ENCODE measurements at places on chromosomes 6 and 20. TPM values are rescaled to one million over a fixed set of nuclear protein-coding genes. Genes with fewer than 3 reads are reported as not detected.
A peak's percentile ranks its signal among the peaks of the same experiment; 100 is the strongest.

IL17F gene
- total RNA-seq: not detected

SLC35D3 gene
- total RNA-seq: 0.82 TPM

OXT gene
- not detected for total RNA-seq

NINL gene
- total RNA-seq: 20.0 TPM

PLCB4 gene
- total RNA-seq: 11.8 TPM

LAMA2 gene
- total RNA-seq: 11.4 TPM

PRICKLE4 gene
- 0.41 TPM for total RNA-seq

TASP1 gene
- total RNA-seq: 30.6 TPM

DNA sequence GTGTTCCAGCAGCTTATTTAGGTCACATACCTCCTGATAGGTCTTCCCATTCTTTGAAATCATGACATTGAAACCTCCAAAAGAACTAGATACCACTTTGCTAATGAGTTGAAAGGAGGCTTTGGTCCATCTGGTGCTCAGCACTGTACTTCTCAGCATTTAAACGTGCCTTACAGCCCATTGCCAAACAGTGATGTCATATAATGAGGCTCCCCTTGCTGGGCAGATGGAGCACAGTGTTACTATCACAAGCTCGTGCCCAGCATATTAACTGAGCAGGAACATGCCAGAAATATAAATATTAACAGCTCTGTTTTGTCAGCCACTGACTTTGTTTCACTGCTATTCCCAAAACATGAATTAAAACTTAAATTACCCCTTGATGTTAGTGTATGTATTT lies 25.5 kb upstream of the MAPK13 start:
- DNase-seq: no peak

DNA sequence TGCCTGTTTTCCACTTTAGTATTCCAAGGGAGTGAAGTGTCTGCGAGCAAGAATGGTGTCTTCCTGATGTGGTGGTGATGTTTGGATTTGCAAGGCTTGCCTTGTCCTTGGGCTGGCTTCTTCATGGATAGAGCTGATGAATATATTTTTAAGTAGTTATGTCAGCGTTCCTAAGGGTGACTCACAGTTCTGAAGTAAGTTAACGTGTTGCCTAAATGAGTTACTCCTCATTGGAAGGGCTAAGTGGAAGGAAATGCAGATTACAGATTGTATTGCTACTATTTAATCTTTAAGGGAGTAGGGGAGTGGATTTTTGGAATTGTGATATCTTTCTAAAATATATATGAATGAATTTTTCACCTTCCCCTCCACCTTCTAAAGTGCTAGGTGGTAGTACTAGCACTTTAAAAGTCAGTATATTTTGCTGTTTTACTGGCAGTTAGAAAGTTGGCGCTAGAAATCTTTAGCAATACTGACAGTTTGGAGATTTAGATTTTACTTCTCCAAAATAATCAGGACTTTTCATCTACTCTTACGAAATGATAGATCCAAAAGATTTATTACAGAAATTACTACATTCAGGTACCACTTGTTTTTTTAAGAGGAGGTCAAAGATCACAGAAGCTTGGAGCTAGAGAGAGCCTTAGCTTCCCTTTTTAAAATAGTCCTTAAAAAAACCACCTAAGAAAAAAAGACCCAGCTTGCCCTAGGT lies 197.4 kb downstream of the JARID2 start:
- DNase-seq: no peak

GRCh38 chr6:137536104-137536773 lies 42.0 kb upstream of the OLIG3 start:
- no peak for DNase-seq

GRCh38 chr6:142945049-142945445 lies at the start of gene HIVEP2:
Gene HIVEP2, minus strand, starts transcription at chr6:142945176. Its CDS starts 170,438 bp downstream, at chr6:142774738.
- DNase-seq: peak; percentile 77

GRCh38 chr20:49297605-49298530 lies 20.0 kb upstream of the ZNFX1 start:
- DNase-seq: no peak

- no peak for DNase-seq
These were observed 88.4 kb upstream of the SLC22A16 start for GRCh38 chr6:110564703-110565421.

GRCh38 chr6:39020136-39020535 lies 28.4 kb upstream of the GLP1R start:
- DNase-seq: no peak

GRCh38 chr6:6688951-6689350 lies 100.4 kb downstream of the LY86 start:
- DNase-seq: no peak

DNA sequence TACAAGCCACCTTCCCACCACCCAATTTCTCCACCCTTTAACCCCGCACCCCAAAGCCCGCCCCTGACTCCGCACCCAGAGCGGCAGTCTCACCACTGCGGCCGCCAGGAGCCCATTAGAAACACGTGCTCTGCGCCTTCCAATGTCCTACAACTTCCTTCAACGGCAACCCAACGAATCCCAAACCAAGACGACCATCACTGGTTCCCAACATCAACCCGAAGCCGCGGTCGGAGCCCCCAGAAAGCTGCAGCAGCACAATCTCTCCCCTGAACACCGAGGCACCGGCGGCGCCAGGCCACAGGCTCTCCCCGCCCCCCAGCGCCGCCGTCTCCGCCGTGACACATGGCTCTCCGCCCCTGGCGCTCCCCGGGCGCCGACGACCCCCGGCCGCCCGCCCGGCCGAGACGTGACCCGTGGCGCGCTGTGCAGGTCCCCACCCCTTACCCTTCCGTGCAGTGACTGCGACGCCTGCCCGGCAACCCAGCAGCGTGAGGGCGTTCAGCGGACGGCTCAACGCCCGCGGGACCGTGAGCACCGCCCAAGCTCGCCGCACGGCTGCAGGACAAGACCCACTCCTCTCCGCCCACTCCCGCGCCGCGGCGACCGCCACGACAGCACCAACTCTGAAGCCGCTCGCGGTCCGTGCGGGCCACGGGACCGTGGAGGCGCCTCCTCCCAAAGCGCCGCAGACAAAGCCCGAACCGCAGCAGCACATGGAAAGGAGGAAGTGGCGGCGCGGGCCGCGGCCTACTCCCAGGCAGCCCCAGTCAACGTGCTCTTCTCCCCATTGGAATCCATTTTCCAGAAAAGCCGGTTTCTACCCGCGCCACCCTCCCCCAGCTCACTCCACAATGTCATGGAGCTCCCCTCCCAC lies 551 bp downstream of the SYNCRIP start:
- DNase-seq: peak; percentile 44

DNA sequence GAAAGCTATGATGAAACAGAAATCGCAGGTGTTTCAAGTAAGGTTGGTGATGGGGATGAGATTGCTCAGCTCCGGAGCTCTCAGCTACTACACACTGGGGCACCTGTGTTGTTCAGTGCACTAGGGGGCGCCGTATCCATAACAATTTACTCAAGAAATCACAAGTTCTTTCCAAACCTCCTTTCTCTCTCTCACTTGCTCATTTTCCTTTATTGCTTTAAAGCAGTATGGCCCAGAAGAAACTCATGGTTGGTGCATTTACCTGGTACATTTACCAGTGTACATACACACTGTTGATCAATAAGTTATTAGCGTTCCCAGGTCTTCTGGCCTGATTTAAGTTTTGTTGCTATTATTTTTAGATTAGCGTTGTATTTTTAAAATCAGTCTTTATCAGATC lies 235.2 kb upstream of the TAB2 start:
- DNase-seq: peak; percentile 43

DNA sequence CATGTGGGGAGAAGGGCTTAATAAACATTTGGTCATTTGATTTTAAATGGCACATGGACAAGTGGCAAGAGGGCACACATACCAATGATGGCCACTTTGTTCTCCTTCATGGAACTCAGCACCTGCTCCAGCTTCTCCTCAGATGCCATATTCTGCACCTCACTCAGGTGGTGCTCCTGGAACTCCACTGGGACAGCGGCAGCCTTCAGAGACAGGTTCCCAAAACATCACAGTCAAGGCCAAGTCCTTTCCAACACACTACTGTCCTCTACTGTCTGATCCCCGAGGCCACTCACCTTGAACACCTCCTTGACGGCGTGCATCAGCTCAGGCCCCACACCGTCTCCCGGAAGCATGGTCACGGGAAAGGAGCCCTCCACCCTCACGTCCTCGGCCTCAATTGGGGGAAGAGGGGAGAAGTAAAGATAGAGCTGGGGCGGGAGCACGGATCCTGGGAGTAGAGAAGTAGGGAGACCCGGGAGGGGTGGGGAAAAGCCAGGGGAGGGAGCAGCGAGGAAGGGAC lies 591 bp downstream of the IDH3B start:
- no peak for DNase-seq

GRCh38 chr6:25173951-25174474 lies 105.2 kb upstream of the CARMIL1 start:
- no peak for DNase-seq

- no peak for DNase-seq
These were observed 52.6 kb upstream of the MAFB start for GRCh38 chr20:40741507-40742106.

DNA sequence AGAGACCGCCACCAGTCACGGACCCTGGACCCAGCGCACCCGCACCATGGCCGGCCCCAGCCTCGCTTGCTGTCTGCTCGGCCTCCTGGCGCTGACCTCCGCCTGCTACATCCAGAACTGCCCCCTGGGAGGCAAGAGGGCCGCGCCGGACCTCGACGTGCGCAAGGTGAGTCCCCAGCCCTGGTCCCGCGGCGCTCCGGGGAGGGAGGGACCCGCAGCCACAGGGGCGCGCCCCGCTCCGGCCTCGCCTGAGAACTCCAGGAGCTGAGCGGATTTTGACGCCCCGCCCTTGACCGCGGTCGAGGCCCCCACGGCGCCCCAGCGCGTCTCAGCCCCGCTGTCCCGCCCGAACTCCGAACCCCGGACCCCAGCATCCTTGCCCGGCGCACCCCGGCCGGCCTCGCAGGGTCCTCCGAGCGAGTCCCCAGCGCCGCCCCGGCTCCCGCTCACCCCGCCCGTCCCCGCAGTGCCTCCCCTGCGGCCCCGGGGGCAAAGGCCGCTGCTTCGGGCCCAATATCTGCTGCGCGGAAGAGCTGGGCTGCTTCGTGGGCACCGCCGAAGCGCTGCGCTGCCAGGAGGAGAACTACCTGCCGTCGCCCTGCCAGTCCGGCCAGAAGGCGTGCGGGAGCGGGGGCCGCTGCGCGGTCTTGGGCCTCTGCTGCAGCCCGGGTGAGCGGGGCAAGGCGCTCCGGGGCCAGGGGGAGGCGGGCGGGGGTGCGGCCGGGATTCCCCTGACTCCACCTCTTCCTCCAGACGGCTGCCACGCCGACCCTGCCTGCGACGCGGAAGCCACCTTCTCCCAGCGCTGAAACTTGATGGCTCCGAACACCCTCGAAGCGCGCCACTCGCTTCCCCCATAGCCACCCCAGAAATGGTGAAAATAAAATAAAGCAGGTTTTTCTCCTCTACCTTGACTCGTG lies at the start of gene OXT:
OXT (plus strand) TSS at position 11 of the 920 bp plus-strand sequence; CDS start at position 47, 36 bp downstream.
- no peak for DNase-seq

DNA sequence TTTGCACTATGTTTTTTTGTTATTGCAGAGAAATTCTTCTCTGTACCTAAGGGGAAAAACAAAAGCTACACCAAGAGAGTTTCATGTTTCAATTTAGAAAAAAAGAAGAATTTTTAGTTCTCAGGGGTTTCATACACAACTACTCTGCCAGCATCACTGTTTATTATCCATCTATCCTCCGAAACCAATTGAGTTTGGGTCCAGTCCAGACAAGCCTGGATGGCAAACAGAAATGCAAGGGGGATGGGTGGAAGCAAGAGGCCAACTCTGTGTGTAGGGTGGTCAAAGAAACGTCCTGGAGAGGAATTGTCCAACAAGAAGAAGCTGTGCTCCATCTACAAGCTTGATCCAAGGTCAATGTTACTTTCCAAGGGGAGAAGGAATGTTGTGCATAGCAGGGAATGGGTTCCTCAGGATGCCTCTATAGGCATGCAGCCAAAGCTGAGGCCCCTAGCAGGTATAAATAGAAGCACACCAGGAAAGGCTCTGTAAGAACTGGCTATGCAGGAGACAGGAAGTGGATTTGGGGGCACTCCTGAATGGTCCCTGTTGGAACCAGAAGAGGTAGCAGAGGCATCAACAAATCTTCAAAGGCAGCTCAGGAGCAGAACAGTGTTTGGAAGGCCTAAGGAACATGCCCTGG lies 64.4 kb downstream of the FILIP1 start:
- no peak for DNase-seq

GRCh38 chr6:44151348-44152108 lies 7.1 kb upstream of the CAPN11 start:
- DNase-seq: peak; percentile 74

- no peak for DNase-seq
These were observed 6.3 kb upstream of the FAM210B start for GRCh38 chr20:56352345-56353055.

- DNase-seq: no peak
These were observed 20.5 kb downstream of the CLVS2 start for GRCh38 chr6:123016431-123017103.

DNA sequence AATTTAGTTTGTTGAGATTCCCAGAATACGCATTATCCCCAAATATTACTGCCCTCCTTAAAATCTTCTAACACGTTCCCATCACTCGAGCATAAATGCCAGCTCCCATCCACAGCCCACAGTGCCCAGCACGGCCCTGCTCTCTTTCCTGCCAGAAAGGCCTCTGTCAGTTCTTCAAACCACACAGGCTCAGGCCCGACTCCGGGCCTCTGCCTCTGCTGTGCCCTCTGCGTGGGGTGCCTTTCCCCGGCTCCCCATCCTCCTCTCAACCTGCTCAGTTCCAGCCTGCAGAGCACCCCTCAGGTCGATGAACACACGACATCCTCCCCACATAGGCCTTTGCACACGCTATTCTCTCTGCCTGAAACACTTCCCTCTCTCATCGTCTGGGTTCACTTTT lies 12.8 kb downstream of the ULBP3 start:
- DNase-seq: no peak

DNA sequence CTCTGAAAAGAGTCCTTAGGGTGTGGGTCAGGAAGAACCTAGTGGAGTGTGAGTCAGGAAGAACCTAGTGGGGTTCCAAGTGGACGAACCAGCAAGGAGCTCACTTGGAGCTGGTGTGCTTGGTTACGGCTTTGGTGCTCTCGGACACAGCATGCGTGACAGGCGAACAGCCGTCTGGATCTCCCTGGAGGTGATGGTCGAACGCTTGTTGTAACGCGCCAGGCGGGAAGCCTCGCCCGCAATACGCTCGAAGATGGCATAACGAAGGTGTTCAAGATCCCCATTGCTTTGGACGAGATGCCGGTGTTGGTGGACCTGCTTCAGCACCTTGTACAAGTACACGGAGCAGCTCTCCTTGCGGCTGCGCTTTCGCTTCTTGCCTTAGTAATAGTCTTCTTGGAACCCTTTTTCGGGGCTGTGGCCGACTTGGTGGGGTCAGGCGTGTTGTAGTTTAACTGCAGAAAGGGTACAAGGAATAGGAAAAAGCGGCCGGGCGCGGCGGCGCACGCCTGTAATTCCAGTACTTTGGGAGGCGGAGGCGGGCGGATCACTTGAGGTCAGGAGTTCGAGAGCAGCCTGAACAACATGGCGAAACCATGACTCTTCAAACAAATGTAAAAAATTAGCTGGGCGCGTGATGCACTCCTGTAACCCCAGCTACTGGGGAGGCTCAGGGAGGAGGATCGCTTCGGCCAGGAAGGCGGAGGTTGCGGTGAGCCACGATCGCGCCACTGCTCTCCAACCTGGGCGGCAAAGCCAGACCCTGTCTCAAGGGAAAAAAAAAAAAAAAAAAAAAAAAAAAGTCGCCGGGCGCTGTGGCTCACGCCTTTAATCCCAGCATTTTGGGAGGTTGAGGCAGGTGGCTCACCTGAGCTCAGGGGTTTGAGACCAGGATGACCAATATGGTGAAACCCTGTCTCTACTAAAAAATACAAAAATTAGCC lies 48.0 kb downstream of the OR2B2 start:
- no peak for DNase-seq

All from frontal cortex (tissue), 4 donors.